Retina (tissue), 1 donor: ENCODE measurements at places on chromosomes 12 and 14.

DNA sequence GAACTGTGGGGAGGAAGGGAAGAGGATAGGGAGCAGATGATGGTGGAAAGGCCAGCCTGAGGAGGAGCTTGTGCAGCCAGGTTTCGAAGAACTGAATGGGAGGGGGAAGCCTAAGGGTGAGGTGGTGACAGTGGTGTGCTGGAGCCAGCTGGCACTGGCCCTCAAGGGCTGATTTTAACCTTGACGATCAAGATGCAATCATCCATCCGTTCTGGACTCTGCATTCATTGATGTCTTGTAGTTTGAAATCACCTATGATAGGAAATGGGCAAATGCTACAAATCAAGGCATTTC is 2.8 kb upstream of the ATG101 start:
- no peak for DNase-seq

- no peak for DNase-seq
Observed at GRCh38 chr12:91637789-91638624, 455.4 kb upstream of the DCN start.

DNA sequence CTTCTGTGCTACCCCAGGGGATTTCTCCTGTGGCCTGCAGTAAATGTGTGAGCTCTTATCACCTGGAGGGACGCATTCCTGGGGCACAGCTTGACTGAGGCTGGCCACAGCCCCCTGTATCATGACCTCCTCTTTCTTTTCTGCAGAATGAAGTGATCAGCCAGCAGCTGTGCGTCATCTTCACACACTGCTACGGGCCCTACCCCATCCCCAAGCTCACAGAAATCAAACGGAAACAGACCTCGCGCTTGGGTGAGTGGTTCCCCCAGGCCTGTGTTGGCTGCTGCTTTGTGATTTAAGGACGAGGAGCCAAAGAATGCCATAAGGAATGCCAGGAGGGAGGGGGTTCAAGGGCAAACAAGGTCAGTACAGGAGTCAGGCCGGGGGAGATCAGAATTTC is 50.5 kb upstream of the PWP1 start:
- no peak for DNase-seq

GRCh38 chr12:116145451-116145850 is 132.0 kb downstream of the MED13L start:
- no peak for DNase-seq

DNA sequence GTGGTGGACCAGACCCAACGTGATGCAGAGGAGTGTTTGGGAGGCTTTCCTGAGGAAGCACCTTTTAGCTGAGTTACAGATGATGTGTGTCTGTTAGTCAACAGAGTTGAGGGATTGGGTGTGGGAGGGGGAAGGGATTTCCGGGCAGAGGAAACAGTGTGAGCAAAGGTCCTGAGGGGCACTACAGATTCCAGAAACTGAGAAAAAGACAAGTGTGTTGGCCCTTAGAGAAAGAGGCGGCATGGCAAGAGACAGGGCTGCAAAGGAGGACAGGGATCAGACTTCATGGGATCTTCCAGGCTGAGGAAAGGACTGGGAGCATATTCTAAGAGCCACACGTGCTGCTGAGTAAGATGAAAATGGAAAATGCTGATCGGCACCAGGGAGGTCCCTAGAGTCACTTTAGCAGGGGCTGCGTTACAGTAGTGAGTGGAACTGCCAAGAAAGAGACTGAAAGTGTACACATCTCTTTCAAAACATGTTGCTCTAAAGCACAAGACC is 9.4 kb upstream of the RPS6KL1 start:
- DNase-seq = no peak

- DNase-seq = no peak
Observed at GRCh38 chr12:26937443-26937862, 328 bp downstream of the INTS13 start.

DNA sequence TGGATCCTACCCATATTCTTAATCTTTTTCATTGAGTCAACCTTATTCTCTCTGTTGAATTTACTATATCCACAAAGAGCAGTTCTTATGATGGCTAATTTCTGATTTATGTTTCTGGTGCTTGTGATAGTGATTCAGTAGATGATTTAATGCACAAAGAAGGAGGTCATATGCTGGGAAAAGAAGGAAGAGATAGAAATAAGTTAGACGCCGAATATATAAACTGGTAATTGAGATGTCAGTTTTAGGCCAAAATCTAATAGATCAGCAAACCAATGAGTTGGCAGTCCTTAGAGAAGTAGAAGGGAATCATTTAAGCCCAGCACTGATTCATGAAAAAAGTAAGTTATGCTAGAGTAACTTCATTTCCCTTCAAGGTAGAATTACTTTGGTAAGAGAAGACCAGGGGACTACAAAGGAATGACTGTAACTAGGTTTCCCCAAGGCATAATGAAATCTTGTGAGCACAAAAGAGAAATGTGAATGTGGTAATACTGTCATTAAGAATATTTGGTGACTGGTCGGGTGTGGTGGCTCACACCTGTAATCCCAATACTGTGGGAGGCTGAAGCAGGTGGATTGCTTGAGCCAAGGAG is 132.4 kb downstream of the TGFB3 start:
- DNase-seq = no peak

GRCh38 chr14:71703477-71703876 is 228.8 kb upstream of the RGS6 start:
- no peak for DNase-seq

- DNase-seq = no peak
Observed at GRCh38 chr14:100712490-100712889, 14.2 kb upstream of the DLK1 start.

GRCh38 chr12:53743266-53744129 is 8.3 kb downstream of the CISTR start:
- DNase-seq = peak; percentile 90

- peak; percentile 98 for DNase-seq
Observed at GRCh38 chr14:99683619-99684409, at the start of gene CYP46A1. CYP46A1 (plus strand) TSS chr14:99684298; CDS start chr14:99684418, 120 bp downstream.

- peak; percentile 77 for DNase-seq
Observed at GRCh38 chr14:102320033-102320660, 601 bp downstream of the ZNF839 start.

GRCh38 chr12:76546889-76547288 is 12.7 kb downstream of the OSBPL8 start:
- DNase-seq = no peak

- DNase-seq = no peak
Observed at GRCh38 chr12:47808574-47809365, 10.9 kb downstream of the HDAC7 start.

- no peak for DNase-seq
Observed at GRCh38 chr12:18502422-18502968, 235.3 kb downstream of the PLCZ1 start.

DNA sequence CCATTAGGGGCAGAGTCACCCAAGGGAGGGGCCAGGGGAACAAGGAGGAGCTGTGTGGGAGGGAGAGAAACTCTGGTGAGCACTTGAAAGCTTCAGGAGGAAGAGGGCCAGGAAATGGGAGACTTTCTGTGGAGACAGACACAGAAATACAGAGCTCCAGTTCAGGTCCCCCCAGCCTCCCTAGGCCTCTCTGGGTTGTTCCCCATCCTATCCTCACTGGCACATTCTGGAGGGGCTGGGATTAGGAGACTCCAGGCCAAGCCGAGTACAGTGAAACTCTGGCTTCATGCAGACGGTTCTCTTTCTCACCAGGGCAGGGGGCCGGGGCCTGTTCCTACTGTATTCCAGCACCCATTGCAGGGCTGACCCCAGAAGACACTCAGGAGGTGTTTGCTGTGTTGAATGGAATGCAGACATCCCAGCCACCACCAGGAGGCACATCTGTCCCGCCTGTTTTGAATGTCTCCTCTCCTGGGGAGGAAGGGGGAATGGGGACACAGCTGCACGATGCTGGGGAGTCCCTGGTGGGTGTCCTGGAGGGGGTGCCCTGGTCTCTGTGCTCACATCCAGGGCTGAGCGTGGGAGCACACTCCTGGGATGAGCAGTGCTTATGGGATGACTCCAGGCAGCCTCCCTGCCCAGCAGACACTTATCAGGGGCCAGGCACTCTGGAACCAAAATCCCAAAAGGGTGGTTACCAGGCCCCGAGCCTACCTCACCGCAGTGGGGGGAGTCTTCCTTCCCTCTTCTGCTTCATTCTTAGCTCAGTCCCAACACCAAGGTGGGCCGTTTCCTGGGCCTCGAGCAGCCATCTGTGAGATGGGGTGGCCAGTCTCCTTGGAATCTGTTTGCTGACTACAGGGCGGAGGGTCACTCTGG is 5.5 kb upstream of the KRT84 start:
- DNase-seq = no peak

DNA sequence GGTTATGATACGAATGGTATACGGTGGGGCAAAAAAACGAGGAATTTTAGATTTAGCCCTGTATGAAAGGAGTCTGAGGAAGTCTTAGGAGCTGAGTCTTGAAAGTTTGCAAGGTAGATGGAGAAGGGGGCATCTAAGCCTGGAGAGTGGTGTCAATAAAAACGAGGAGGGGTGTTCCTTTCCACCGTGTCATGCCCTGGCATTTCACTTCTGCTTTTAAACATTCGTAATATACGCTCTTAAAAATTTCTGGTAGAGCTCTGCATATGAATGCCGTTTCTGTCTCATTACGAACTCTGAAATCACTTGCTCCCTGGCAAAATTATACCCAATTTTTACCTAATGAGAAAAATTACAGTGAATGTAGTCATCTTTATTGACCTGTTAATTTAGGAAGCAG is 170.2 kb downstream of the ERC1 start:
- no peak for DNase-seq

- no peak for DNase-seq
Observed at GRCh38 chr12:43826681-43827080, 9.2 kb upstream of the TMEM117 start.

- DNase-seq = no peak
Observed at GRCh38 chr12:39919790-39920189, 186.1 kb downstream of the SLC2A13 start.

GRCh38 chr12:3661028-3661427 is 91.9 kb downstream of the CRACR2A start:
- DNase-seq = no peak

GRCh38 chr12:101780599-101780998 is 41.3 kb upstream of the SYCP3 start:
- DNase-seq = no peak

GRCh38 chr14:81177225-81177624 is 43.5 kb downstream of the GTF2A1 start:
- no peak for DNase-seq

DNA sequence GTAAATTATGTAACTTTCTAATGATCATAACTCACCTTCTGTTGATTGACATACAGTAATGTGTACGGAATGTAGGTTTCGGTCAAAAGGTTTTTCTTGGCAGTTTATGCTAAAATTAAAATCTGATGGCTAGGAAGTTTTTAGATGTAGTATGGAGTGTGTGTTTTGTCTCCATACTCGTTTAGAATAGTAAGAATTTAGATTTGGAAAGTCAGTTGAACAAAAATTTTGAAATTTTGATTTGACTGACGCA is 859 bp downstream of the PALS1 start:
- no peak for DNase-seq

GRCh38 chr12:1837541-1838204 is 17.3 kb downstream of the LRTM2 start:
- DNase-seq = peak; percentile 60

DNA sequence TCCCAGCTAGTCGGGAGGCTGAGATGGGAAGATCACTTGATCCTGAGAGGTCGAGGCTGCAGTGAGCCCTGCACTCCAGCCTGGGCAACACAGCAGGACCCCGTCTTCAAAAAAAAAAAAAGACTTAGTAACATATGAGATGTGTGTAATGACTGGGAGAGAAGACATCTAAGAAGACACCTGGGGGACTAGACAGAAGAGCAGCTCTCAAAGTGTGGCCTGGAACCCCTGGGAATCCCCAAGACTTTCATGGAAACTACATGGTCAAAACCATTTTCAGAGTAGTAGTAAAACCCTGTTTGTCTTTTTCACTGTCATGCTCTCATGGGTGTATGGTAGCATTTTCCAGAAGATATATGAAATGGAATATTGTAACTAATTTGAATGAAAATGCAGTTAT is 45.3 kb downstream of the R3HDM2 start:
- no peak for DNase-seq

DNA sequence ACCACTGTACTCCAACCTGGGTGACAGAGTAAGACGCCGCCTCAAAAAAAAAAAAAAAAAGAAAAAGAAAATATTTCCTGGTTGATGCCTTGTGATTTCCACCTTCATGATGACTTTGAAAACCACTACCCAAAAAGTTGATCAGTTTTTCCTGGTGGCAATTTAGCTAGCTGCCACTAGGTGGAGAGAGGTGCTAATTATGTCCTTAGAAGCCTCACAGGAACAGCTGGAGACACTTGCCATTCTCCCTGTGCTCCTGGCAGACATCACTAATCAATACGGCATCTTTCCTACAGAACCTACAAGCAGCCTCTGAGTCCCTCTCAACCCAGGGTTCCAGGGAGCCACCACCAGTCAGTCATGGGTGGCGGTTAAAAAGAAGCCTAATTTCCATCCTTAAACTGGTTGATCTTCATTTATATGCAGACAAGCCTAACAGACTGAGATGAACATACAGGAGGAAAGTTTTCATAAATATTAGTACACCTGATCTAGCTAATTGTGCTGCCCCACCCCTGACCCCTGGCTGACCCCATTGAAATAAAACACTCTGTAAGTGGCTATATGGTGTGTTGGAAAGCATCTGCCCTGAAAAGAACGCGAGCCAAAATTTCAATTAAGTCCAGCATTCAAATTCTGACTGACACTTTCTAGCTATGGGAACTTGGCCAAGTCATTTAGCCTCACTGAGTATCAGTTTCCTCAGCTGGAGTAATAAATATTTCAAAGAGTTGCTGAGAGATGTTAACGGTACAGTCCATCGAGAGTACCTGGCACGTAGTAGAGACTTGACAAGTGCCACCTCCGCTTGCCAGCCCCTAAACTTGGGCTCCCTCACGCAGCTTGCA is 6.2 kb upstream of the OAS1 start:
- DNase-seq = peak; percentile 22

- no peak for DNase-seq
Observed at GRCh38 chr12:45427042-45427441, 211.1 kb downstream of the ANO6 start.

GRCh38 chr14:89317051-89317691 is 99.9 kb downstream of the FOXN3 start:
- DNase-seq = no peak

- no peak for DNase-seq
Observed at GRCh38 chr12:96326628-96327227, 73.5 kb downstream of the CDK17 start.

DNA sequence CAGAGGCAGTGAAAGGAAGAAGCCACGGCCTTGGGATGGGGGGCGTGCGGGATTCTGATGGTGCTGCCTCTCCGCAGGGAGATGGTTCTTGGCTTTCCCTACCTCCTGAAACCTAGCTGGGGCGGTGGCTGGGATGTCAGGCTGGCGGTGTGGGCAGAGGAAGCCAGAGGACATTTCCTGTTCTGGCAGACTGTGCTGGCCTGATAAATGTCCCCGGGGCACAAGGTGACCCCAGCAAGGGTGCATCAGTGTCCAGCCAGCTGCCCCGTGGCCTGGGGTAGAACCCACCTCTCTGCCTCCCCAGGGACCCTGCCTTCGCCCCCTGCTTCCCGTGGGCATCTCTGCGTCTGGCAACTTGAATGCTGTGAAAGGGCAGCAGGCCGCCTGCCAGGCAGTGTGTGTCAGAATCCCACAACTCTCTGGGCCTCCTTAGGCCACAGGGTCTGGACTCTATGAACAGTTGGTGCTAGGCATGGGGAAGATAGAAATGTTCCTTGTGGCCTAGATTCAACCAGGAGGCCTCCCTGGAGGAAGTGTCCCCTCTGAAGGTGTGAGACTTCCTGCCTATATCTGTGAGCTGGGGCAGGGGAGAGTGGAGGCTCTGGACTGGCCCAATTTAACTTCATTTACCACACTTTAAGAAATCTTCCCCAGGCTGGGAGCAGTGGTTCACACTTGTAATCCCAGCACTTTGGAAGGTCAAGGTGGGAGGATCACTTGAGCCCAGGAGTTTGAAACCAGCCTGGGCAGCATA is 4.9 kb downstream of the SH2B3 start:
- DNase-seq = no peak
